Stimulated activated CD4-positive, alpha-beta T cell treated with anti-CD3 and anti-CD28 coated beads, Interleukin-4, amount 100 ng/mL, for 4 hours (primary cell): ENCODE measurements at places on chromosomes 2 and 18.

GRCh38 chr2:200385063-200385635, 78.7 kb downstream of the SPATS2L start:
- no peak for DNase-seq

GRCh38 chr2:150513647-150514046, 26.2 kb upstream of the RND3 start:
- DNase-seq, result no peak

GRCh38 chr2:231932985-231933915, 7.1 kb upstream of the NPPC start:
- no peak for DNase-seq

- DNase-seq, result peak; percentile 60
These were observed at the start of gene CDK5R2 for GRCh38 chr2:218959141-218959731. Gene CDK5R2, plus strand, starts transcription at chr2:218959666. Its CDS starts 155 bp downstream, at chr2:218959821.

DNA sequence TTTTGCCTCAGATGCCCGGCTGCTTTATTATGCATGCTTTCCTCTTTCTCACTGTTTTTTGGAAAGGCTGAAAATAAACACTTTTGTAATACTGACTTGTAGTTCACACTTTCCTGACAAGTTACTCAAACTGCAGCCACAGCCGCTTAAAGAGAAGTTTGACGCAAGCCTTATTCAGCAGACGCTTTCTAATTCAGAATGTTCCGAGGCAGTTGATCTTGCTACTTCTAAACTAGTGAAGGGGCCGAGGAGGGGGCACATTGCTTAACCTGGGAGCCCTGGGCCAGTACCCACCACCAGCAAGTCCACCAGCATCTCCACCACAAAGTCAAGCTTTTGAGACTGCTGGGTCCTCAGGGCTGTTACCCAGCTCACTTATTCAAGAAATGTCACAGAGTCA, 71.8 kb upstream of the SPRED2 start:
- DNase-seq, result no peak

DNA sequence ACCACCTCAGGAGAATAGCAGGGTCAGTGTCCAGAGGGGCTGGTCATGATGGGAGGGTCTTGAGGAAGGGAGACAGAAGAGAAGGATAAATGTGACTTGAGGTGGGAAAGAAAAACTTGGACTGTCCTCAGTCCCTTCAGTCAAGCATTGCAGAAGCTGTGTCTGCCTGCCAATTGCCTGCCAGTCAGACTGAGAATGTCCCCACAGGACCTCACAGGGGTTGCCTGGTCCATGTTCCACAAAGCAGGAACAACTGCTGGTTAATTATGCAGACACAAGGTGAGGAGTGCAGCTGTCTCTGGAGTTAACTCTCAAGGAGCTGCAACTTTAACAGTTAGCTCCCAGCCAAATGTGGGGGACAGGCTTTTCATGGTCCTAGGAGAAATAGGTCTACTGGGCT, 75.7 kb downstream of the TRIM43 start:
- no peak for DNase-seq

GRCh38 chr2:186518291-186518690, 32.2 kb downstream of the ZC3H15 start:
- DNase-seq, result no peak

DNA sequence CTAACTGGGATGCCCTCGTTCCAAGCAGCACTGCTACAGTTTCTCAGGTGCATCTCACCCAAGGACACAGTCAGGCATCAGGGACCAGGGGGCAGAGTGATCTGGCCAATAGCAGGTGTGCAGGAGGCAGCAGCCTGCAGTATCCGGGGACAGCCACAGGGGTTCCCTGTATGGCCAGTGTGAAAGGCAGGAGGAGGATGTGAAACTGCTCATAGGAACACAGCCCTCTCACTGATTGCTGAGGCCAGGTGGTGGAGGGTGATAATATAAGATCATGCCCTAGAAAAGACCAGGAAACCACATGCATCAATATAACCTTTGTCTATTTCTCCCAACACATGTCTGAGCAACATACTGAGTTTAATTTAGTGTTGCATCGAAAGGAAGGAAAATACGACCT, 112.7 kb upstream of the TACR1 start:
- DNase-seq, result no peak

GRCh38 chr2:230778350-230779063, 65.9 kb downstream of the CAB39 start:
- DNase-seq, result no peak

DNA sequence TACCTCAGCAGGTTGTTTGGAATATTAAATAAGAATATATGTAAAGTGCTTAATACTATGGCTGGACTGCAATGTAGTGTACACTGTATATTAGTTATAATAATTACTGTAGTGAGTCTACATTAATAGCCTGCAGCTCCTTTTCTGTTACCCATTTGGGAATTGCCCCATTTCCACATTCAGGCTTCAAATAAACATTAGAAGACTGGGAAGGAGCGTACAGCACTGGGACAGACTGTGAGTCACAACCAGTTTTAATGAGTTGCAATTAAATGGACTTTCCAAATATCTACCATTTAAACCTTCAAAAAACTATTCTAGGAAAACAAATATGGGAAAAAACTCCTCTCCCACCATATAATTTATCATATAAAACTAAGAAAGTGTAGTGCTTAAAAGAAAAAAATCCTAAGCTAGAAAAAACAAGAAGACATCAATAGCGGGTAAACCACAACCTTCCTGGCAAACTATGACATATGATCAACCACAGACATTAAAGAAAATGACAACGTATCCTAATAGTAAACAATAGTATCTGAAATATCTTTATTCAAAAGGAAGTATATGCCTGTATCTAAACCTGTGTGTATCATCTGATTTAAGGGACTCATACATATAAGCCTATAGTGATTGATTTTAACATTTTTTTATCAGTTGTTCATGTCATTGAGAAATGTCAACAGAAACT, 86.1 kb downstream of the TRIP12 start:
- DNase-seq, result no peak

DNA sequence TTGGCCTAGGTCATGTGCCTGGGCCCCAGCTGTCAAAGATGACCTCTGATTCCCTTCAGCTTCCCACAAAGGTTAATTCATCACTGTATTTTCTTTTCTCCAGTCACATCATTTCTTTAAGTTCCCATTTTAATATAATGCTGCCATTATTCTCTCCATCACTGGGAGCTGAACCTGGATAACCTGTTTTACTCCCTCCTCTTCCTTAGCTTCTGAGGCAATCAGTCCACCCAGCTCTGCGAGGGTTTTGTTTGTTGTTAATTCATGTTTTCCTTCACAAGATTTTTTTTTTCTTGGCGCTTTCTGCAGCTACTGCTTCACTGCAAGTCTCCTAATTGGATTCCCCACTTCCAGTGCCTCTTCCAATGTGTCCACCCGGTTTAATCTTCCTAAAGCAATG, 5.1 kb upstream of the EML4 start:
- DNase-seq, result no peak

DNA sequence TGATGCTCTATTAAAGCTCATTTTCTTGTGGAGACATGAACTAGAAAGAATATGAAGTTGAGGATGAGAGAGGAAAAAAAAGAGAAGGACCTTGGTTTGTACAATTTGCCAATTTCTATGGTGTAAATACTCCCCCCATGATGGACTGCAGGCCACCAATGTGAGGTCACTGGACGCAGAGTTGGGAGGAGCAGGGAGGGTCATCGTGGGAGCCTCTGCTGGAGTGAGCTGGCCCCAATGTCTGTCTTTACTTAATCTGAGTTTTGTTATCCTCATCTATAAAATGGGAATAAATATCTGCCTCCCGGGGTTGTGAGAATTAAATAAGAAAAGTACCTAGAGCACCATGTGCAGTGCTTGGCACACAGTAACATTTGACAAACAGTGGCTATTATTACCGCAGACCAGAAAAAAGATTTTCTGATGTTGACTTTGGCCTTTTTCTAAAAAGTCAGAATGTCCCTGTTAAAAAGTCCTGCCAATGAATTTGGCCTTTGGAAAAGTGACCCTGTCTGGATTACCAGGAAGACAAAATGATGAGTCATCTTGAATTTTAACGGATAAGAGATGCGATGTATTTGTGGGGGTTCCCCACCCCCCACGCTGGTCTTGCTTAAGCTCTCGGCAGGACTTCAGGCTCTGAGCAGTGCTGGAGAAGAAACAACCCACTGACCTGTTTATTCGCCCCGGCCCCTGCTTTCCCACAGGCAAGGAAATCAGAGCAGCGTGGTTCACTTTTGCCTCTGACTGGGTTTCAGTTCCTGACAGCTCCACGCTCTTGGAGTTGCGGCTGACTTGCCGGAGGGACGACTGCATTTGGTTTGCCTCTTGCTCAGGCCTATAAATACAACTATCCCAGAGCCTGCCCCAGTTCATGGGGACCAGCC, 50.3 kb upstream of the FOSL2 start:
- DNase-seq, result no peak

DNA sequence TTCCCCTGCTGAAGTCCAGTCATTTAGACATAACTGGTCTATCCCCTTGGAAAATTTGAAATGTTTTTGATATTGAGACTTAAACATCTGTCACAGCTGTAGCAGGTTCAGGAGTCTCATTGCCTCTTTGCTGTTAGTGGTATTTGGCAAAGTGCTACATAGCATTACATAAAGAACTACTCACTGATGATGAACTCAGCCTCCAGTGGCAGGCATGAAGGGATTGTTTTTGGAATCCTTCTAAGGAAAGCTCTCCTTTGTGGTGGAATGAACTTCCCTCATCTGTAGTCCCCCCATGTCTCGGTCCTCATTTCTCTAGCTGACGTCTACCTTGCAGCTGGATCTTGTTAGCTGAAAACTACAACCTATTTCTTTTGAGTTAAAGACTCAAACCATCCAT, 111.6 kb downstream of the TACR1 start:
- no peak for DNase-seq

DNA sequence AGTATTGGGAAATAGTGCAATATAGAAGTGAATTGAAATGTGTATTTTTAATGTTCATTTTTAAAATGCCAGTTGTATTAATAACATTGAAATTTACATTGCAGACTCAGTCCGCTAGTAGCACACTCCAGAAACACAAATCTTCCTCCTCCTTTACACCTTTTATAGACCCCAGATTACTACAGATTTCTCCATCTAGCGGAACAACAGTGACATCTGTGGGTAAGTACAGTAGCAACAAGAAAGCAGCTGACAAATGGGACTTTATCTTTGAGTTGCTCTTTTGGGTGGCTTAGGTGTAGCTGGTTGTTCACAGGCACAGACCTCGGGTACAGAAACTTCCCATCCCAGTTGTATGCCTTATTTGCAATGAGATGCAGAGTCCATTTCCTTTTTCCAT, 118.2 kb upstream of the IL1R2 start:
- DNase-seq, result no peak

GRCh38 chr2:126911111-126911796, 12.6 kb downstream of the TEX51 start:
- no peak for DNase-seq

GRCh38 chr2:16680304-16680703, 14.7 kb upstream of the CYRIA start:
- DNase-seq, result no peak

- DNase-seq, result no peak
These were observed 137.6 kb upstream of the HNMT start for GRCh38 chr2:137826373-137827372.
